Temporal lobe (tissue), 4 donors: ENCODE measurements at places on chromosomes 1 and 21. TPM values are rescaled to one million over a fixed set of nuclear protein-coding genes. Genes with fewer than 3 reads are reported as not detected.

TPTE gene
- total RNA-seq: not detected

TAF1A gene
- total RNA-seq: 20.7 TPM

PROK1 gene
- under 0.01 TPM for total RNA-seq

PLA2G5 gene
- total RNA-seq: 0.49 TPM

C1QB gene
- 5.9 TPM for total RNA-seq

UBE2U gene
- not detected for total RNA-seq

DYNLT5 gene
- total RNA-seq: 6.4 TPM

KDF1 gene
- total RNA-seq: not detected

VANGL2 gene
- 19.4 TPM for total RNA-seq

KRTAP13-2 gene
- not detected for total RNA-seq

PSMA5 gene
- 21.1 TPM for total RNA-seq

WDTC1 gene
- total RNA-seq: 20.9 TPM

ECM1 gene
- total RNA-seq: 1.5 TPM

TRIM58 gene
- total RNA-seq: 5.7 TPM

FGGY gene
- total RNA-seq: 12.8 TPM
